ENCODE measurements at places on chromosomes 12 and 14.

DNA sequence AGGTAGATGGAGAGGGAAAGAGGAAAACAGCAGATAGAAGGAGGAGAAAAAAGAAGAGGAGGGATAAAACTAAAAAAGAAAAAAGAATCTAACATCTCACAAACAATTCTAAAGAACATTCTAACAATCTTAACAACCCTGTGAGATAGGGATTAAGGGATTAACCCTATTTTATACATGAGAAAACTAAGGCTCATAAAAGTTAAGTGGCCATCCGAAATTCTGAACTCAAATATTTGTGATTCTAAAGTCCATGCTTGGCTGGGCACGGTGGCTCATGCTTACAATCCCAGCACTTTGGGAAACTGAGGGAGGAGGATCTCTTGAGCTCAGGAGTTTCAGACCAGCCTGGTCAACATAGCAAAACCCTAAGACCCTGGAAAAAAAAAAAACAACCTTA is 13.1 kb downstream of the KIF21A start:
- no peak for DNase-seq

- DNase-seq, result no peak
Observed at GRCh38 chr14:69687606-69688298, 76.4 kb downstream of the SUSD6 start.

- no peak for DNase-seq
Observed at GRCh38 chr12:52387859-52388258, 2.4 kb upstream of the KRT84 start.

DNA sequence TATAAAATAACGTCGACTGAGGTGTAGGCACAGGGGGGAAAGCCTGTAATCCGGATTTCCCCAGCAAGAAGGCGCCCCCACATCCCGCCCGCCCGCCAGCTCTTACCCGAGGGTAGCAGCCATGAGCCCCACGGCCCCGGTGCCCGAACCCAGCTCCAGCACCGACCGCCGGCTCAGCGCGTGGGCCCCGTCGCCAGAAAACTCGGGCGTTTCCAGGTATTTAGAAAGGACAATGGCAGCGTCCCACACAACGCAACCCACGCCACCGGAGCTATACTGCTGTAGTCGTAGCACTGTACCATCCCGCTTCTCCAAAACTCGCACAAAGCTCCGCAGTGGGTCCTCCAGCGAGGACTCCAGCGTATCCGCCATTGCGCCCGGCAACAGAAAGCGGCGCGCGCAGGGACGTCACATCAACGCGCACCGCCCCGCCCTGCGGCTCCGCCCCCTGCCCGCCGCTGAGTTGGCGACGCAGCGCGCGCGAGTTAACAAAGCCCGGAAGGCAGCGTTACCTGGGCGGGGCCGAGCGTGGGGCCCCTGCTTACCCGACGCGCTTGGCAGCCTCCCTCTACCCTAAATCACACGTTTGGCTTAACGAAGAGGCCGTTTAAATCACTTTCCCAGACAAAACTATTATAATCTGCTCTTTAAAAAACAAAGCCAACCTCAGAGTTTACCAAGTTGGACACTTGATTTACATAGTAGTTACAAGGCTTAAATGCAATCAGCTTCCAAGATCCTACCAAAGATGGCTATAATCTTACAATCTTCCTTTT is at the start of gene VCPKMT:
Gene VCPKMT, minus strand, starts transcription at position 392 of the 776 bp plus-strand sequence. Its CDS starts 20 bp downstream, at position 372.
- DNase-seq, result peak; percentile 82

- DNase-seq, result no peak
Observed at GRCh38 chr14:38900887-38901286, 202.1 kb downstream of the SEC23A start.

GRCh38 chr14:55711175-55711811 is 131.3 kb downstream of the KTN1 start:
- peak; percentile 48 for DNase-seq

DNA sequence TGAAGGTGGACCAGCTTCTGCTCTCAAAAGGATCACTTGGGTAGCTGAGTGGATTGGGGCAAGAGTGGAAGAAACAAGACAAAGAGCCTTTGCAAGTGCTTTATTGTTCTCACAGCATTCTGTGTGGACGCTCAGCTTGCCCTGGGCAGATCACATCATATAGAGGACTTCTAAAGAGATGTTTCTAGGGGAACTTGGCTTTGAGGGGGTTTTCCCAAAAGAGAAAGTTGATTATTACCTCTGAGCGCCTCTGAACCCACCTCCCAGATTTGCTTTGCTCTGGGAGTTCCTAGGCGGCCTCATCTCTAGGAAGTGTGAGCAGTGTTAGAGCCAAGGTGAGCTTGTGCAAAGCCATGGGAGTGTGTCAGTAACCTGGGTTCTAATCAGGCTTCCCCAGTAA is 81.7 kb downstream of the RIN3 start:
- no peak for DNase-seq

GRCh38 chr12:106178562-106178961 is 39.8 kb upstream of the NUAK1 start:
- no peak for DNase-seq

GRCh38 chr12:101855976-101856375 is 21.4 kb upstream of the DRAM1 start:
- no peak for DNase-seq

- DNase-seq, result no peak
Observed at GRCh38 chr12:53872367-53872766, 66.3 kb upstream of the HOXC13 start.

DNA sequence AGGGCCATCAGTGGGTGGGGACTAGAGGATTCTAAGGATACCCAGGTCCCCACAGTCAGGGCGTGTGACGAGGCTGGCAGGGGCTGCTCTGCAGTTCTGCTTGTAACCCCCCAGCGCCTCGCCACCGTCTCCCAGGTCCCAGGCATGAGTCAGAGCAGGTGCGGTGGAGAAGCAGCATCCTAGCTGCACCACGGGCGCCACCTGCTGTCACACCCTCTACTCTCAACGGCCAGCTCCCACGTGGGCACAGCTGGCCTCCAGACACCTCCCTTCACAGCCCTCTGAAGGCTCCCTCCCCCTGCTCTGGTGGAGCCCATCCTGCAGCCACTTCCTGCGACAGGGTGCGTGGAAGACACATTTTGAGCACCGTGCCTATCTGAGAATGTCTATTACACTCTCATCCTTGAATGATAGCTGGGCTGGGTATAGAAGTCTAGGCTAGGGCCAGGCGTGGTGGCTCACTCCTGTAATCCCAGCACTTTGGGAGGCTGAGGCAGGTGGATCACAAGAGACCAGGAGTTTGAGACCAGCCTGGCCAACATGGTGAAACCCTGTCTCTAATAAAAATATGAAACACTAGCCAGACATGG is 6.9 kb upstream of the NUDT14 start:
- DNase-seq, result no peak
